ENCODE measurements at places on chromosomes 16 and 17. TPM values are rescaled to one million over a fixed set of nuclear protein-coding genes. Genes with fewer than 3 reads are reported as not detected.

The MAPK7 gene
- polyA plus RNA-seq = 21.0 TPM

DNA sequence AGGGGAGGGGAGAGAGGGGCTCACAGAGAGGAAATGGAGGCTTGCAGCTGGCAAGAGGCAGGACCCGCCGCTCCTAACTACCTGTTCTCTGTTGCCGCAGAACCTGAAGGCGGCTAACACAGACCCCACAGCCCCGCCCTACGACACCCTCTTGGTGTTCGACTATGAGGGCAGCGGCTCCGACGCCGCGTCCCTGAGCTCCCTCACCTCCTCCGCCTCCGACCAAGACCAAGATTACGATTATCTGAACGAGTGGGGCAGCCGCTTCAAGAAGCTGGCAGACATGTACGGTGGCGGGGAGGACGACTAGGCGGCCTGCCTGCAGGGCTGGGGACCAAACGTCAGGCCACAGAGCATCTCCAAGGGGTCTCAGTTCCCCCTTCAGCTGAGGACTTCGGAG, 39.0 kb upstream of the CDH1 start:
- DNase-seq = no peak

DNA sequence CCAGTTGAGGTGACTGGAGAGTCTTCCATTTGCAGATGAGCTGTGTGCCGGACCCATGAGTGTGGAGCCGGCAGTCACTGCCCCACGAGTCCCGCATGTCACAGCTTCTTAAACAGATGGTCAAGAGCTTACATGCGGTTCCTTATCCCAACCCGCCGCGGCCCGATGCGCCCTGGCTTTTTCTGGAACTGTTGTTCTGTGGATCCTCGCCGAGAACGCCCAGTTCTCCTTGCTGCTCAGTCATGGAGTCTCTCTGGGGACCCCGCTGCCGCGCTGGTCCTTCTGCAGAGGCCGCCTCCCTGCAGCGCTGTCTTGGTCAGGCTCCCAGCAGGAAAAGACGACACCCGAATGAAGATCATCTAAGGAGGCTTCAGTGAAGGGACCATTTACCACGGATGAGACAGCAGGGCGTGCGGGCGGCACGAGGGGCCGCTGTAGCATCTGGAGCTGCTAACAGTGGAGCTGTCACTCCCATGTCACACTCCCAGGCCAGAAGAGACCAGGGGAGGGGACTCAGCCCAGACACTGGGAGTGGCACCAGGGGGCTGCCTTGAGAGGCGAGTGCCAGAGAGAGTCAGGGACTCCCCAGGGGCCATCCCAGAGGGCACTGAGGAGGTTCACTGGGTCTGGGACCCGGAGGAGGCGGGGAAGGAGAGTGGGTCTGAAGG, 10.8 kb upstream of the LGALS3BP start:
- no peak for DNase-seq

DNA sequence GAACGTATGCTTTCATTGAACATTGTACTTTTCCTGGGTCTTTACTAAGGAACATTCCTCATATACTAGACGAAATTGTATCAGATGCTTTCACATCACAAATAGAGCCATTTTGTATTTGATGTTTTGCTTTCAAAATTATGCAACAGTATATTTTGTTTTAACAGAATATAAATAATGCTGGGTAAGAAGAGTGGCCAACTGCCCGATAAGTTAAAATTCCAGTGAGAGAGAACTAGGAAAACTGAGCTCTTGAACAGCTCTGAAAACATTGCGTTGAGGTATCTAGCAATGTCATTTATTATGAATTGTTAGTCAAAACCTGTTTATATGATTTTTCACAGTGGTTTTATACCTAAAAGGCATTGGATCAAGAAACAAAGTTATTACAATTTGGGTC, 50.8 kb downstream of the USP10 start:
- no peak for DNase-seq

DNA sequence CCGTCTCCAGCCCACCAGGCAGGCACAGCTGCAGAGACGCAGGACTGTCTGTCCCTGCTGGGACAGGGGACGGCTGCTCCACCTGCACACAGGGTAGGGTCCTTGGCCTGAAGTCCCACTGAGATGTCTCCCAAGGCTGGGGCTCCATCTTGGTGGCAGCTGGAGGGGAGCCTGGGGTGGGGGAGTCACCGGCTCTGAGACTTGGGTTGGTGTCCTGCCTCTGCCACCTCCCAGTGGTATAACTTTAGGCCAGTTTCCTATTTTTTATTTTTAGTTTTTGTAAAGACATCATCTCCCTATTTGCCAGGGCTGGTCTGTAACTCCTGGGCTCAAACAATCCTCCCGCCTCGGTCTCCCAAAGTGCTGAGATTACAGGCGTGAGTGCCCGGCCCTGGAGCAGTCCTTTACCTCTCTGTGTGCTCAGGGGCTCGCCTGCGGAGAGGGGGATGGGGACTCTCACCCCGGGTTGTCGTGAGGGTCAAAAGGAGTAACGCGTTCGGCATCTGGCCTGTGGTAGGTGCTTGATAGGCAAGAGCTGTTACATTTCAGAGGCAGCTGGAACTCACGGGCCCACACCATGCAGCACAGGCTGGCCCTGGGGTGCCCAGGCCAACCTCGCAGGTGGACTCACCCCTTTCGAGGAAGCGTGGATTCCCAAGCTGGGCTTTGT, 46.6 kb upstream of the DOC2B start:
- no peak for DNase-seq

- no peak for DNase-seq
Observed at GRCh38 chr16:89623511-89624261, 10.2 kb downstream of the DPEP1 start.

GRCh38 chr16:71775949-71776348, 32.7 kb downstream of the AP1G1 start:
- no peak for DNase-seq

DNA sequence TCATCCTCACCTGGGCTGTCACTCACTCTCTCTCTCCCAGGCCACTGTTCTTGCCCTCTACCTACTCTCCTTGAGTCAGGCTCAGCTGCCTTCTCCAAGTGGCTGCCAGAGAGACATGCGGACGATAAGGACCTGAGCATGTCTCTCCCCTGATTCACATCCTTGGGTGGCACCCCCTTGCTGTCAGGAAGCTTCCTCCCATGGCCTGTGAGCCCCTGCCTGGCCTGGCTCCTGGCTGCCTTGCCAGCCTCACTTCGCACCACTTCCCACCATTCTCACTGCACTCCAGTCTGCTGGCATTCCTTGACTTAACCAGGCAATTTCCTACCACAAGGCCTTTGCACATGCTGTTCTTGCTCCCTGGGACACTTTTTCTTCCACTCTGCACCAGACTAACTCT, 2.7 kb upstream of the ALDH3A1 start:
- no peak for DNase-seq

GRCh38 chr17:42039794-42040763, 10.3 kb downstream of the C17orf113 start:
- DNase-seq = no peak

GRCh38 chr16:75854152-75854551, 127.9 kb upstream of the CPHXL start:
- peak; percentile 2 for DNase-seq
